SK-N-SH (cell line): ENCODE measurements at places on chromosomes 3 and 15.

- DNase-seq, result no peak
Measured at GRCh38 chr3:11544412-11545181, 99.1 kb downstream of the VGLL4 start.

DNA sequence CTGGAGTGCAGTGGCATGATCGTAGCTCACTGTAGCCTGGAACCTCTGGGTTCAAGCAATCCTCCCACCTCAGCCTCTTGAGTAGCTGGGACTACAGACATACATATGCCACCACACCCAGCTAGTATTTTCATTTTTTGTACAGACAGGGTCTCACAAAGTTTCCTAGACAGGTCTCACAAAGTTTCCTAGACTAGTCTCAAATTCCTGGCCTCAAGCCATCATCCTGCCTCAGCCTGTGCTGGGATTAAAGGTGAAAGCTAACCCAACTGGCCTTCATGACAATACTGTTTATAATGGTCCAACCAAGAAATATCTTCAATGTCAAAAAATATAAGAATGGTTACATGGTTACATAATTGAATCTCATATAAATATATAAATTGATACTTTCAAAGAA, 24.0 kb downstream of the GPR176 start:
- no peak for DNase-seq

- no peak for DNase-seq
Measured at GRCh38 chr3:113495035-113495434, 19.9 kb downstream of the SPICE1 start.

DNA sequence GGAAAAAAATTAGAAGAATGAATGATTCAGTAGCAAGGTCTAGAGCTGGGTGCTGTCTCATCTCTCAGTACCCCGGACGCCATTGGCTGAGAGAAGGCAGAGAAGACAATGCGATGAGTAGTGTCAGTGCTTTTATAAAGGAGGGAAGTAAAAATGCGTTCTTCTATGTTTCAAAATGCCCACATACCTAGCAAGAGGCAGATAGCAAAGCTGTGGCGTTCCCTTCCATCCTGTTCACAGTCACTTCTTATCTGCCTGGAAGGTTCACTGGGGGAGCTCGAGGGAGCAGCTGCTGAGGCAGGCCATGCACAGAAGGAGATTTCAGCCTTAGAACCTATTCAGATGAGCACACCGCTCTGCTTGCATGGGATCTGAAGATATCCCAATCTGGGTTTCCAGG, 234.0 kb downstream of the RPLP1 start:
- DNase-seq, result no peak

GRCh38 chr3:312160-312733, 115.7 kb downstream of the CHL1 start:
- DNase-seq, result no peak

DNA sequence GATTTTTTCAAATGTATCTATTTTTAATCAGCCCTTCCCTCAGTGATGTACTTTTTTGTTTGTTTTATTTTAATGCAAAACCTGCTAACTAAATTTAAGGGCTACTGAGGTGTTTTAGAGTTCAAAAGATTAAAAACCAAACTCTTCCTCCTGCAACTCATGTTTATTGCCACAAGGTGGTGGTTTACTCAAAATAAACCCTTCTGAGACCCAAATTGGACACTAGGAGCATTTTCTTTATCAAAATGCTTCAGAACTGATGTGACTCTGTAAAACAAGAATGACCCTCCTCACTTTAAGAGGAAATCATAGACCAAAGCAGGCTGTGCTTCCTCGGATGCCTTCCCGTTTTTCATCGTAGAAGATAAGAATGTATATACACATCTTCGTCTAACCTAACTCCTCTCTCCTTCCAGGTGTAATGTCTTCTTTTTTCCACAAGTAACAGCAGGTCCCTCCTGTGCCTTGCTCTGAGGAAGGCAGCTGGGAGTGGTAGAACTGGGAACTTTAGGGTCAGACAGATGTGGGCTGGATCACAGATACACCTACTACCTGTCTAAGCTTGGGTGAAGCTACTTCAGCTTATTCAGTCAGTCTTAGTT, 2.9 kb upstream of the NME9 start:
- DNase-seq, result peak; percentile 50

DNA sequence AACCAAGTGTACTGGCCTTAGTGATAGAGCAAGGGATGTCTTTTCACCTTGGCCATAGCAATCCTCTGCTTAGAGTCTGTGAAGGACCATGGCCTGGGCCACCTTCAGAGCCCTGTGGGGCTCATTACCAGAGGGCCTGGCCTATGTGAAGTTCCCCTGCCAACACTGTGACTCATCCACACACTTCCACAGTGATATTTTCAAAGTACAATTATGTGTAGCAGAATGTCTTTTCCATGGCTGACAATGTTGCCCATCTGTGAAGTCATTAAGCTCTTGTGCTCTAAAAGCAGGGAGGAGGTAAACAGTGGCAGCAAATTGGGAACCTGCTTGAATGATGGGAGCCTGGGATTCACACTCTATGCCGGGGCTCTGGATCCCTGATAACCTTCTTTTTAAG, 12.2 kb upstream of the CACNA1D start:
- no peak for DNase-seq

DNA sequence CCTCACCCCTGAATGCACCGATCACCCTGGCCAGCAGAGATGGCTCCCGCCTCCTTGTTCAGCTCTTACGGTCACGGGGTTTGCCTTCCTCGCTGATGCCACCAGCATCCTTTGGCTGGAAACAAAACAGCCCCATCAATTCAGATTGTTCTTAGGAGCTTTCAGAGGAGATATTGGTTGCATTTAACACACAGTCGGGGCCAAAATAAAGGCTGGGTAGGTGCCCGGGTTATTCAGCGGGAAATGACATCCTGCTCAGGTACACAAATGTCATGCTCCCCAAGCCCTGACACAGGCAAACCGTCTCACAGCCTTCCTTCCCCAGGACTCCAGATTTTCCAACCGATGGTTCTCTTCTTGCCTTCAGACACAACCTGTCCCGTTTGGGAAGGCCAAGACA, 62.4 kb upstream of the MEF2A start:
- DNase-seq, result no peak

DNA sequence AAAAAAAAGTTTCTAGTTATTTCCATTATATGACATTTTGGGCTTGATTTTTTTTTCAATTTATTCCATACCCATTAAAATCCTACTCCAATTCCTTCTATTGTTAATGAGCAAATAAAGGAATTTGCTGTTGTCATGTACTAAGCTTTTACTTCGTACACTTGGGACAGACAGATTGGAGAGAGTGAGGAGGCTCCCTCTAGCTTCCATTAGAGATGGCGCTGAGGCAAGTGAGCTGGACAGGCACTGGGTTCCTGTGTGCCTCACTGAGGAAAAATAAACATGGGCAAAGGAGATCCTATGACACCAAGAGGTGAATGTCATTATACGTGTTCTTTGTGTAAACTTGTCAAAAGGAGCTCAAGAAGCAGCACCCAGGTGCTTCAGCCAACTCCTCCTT, 441.1 kb upstream of the MDFIC2 start:
- no peak for DNase-seq

- no peak for DNase-seq
Measured at GRCh38 chr3:102133376-102133775, 284.1 kb downstream of the NFKBIZ start.

- no peak for DNase-seq
Measured at GRCh38 chr3:112802338-112802737, 44.3 kb downstream of the CD200R1L start.

- DNase-seq, result peak; percentile 40
Measured at GRCh38 chr3:62229908-62230307, 143.4 kb downstream of the FEZF2 start.

- no peak for DNase-seq
Measured at GRCh38 chr3:8220291-8220690, 281.3 kb upstream of the LMCD1 start.

DNA sequence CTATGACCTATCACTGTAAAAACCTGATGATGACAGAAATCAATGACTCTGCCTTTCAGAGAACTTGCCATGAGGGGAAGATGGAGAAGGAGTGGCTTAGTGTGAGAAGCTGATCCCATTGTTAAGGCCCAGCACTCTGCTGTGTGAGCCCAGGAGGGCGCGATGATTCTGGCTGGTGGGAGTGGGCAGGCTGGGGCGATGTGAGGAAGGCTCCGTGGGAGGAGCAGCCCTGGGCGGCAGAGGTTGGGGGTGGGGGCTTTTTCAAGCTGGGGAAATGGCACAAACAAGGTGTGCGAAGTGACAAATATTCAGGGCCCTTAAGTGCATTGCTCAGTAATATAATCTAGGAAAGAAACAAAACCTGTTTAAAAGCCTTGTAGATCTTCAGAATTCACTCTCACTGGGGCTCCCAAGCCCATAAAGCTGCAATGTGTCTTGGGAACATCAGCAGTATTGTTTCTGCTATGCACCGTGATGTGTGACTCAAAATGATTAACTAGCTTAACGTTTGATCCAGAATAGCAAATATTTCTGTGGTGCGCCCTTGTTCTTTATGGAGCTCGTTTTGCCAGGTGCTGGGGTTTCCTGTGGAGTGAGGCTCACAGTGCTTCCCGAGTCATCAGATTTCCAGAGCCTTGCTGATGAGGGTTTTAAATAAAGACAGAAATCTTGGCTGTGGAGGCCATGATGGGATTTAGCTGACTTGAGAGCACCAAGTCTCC, 141.0 kb downstream of the CHDH start:
- DNase-seq, result no peak

DNA sequence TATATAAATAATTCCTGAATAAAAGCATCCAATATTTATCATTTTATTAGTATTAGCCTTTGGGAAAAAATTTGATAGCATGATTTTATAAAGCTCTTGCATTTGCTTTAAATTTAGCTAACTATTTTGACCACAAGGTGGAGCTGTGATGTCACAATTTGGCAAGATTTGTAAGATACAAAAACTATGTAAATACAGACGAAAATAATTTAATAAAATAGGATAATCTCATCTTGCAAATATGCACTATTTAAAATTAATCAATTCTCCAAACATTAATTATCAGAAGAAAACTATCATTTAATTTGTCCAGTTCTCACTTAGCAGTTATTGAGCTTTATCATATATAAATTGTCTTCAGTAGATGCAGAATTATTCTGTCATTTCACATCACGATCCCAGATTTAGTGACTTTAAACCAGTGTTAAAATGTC, 95.4 kb downstream of the PLOD2 start:
- DNase-seq, result no peak

DNA sequence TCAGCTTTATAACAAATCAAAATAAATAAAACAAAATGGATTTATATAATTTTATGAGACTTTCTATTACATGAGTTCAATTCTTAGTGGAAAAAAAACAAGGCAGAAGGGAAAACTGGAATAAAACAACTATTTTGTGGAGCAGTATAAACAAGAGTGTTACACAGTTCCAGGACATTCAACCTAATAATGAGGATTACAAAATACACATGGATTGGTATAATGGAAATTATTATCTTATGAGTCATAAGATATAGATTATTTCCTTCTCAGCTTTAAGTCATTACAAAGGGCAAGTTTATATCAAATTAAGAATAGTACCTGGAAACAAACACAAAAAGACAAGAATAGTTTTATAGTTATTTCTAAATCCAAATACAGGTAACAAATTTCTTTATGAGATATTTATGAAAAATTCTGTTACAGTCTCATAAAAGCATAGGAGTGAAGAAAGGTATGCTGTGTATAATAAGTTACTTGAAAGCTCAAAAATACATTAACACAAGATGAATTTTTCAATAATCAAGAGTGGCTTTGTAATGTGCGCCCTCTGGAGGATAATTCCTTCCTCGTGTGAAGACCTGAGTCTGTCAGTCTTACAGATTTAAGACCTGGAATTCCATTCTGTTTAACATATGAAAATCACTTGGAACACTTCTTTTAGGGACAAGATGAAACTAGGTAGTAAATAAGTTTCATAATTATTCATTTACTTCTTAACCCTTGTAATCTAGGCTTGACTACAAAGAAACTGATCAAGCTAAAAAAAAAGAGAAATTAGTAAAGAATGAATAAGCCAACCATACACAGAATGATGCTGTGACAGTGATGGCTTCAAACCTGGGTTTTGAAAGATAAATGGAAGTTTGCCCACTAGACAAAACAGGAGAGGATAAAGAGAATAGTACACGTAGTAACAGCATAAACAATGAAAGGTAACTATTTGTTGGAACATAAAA, 9.5 kb downstream of the COPS2 start:
- DNase-seq, result peak; percentile 33

DNA sequence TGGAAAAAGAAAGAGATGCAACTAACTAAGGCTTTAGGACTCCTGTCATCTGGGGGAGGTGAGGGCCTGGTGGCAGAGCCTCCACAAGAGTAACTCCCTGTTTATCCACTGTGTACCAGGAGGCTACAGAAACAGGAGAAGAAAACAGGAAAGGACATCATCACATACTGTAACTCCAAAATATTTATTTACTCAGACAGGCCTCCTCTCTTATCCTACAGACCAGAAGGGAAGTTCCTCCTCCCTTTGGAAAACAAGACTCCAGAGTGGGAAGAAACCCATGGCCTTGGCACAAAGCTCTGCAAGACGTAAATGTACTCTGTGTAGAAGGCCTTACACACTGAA, 40.1 kb upstream of the AKAP13 start:
- DNase-seq, result no peak

GRCh38 chr3:2915826-2916225, 194.3 kb downstream of the IL5RA start:
- DNase-seq, result no peak

GRCh38 chr15:50414624-50415023, 9.6 kb upstream of the USP8 start:
- DNase-seq, result no peak

DNA sequence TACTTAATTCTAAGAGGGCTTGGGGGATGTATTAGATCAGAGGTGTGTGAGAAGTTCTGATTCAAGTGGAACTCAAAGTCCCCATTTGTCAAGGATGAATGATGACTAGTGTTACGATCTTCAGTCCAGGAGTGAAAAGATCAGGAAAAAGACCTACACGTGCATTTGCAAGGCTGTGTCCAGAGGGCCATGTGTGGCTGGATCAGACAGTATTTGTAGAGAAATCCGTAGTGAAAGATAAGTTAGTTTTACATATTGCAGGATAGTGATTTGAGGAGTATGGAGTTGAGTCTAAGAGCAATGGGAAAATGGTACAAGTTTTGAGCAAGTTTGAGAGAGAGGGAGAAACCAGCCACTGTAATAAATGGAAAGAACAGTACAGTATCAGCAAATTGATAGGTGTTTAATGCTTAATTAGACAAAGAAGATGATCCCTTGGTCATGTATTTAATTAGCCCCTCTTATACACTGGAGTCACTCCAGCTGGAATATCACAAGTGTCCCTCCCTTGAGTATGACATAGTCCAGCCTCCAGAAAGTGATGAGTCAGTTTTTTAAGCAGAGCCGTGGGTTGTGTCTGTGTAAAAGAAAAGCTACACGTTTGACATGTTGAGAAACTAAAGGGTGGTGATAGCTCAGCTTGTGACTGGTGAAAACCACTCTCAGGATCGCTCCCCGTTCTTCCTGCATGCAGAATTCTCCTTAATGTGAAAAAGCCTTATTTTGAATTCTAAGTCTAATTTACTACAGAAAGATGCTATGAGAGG, 348.8 kb downstream of the ROBO1 start:
- DNase-seq, result no peak

- DNase-seq, result no peak
Measured at GRCh38 chr15:96285305-96285704, 45.2 kb upstream of the NR2F2 start.

- peak; percentile 10 for DNase-seq
Measured at GRCh38 chr15:32899126-32899596, 181.4 kb downstream of the GREM1 start.

GRCh38 chr3:127732303-127732702, 59.6 kb downstream of the ABTB1 start:
- no peak for DNase-seq

- DNase-seq, result no peak
Measured at GRCh38 chr3:187368251-187369088, at the start of gene RTP4. Gene RTP4 (plus strand): TSS chr3:187368385. CDS start chr3:187368442, 57 bp downstream.

- no peak for DNase-seq
Measured at GRCh38 chr15:68560501-68561113, 18.2 kb upstream of the CORO2B start.

- DNase-seq, result peak; percentile 91
Measured at GRCh38 chr15:57375827-57376695, at the start of gene CGNL1. Gene CGNL1 (plus strand): TSS chr15:57376505. CDS start chr15:57438000, 61,495 bp downstream.
